ENCODE measurements at places on chromosomes 7 and 10. TPM values are rescaled to one million over a fixed set of nuclear protein-coding genes. Genes with fewer than 3 reads are reported as not detected.

JAZF1 gene
- total RNA-seq = 31.9 TPM

- DNase-seq = no peak
Measured at GRCh38 chr7:99366646-99367045, 7.9 kb upstream of the ARPC1B start.

- DNase-seq = no peak
Measured at GRCh38 chr7:141660259-141660658, 41.7 kb downstream of the DENND11 start.

DNA sequence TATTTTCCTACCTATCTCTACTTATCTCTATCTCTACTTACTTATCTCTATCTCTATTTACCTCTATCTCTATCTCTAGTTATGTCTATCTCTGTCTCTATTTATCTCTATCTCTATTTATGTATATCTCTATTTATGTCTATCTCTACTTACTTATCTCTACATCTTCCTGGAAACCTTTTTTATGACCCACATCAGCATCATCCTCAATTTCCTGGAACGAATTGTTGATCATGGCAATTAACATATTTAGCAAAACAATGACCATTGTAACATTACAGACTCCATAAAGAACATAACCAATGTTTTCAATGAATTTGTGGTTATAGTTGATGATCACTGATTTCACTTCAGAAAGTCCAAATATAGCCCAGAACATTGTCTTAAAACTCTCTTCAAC is 18.3 kb downstream of the GIMAP6 start:
- no peak for DNase-seq

MNX1 gene
- total RNA-seq = not detected

DNA sequence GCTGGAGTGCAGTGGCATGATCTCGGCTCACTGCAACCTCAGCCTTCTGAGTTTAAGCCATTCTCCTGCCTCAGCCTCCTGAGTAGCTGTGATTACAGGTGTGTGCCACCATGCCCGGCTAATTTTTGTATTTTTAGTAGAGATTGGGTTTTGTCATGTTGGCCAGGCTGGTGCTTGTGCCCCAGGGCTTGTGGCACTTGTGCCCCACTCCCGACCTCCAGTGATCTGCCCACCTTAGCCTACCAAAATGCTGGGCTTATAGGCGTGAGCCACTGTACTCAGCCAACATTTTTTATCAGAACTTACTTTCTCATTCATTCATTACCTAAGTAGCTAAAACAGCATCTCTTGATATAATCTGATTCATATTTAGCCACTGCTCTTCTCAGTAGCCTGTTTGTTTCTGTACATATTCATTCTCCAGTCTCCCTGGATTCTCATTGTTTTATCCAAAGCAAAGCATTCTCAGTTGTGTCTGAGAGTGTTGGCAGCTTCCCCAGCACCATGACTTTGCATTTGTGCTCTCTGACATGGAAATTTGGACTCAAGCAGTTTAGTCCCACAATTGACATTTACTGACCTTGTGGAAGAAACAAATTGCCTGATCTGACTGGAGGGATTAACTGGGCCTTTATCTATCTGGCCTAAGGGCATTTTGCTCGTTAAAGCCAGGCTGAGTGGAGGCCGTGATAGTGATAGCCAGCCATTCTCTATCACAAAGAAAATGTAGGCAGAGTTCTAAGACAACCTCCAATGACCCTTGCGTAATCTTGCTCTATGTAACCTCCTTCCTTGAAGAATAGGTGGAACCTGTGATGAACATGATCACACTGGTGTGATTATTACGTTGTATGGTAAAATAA is 44.9 kb downstream of the AKR1B15 start:
- no peak for DNase-seq

DNA sequence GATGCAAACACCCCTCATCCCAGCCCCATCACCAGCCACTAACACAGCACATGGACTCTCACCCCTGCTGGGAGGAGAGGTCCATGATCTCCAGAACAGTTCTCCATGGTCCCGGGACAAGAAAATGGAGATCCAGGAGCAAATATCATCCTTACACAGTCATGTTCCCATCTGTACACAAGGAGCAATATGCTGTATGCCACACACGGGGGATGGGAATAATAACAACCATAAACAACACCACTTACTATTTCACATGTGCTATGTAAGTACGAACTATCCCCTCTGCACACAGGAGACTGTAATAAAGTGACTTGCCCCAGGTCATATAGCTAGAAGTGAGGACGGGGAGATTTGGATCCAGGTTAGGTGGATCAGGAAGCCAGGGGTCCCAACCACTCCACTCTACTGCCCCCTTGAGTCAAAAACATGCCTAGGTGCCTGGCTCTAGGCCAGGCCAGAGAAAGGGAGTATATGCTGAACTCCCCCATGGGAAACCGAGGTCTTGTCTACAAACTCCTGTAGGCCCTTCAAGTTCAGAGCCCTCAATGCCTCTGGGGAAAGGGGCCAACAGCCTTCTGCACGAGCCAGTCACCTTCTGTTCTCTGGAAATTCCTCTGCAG is 34.1 kb downstream of the LRRC20 start:
- no peak for DNase-seq

DNA sequence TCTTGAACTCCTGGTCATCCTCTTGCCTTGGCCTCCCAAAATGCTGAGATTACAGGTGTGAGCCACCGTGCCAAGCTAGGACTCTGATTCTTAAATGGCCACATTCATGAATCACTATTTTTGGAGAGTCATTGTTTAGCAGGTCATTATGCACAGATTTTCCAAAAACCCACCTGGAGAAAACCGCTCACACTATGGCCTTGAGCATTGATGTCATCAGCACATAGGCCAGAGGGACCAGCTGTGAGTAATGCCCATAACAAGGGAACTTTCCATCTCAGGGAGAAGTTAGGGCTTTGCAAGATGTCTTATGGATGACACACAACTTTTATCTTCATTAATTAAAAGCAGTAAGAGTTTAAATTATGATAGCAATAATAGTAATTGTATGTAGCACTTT is 86.4 kb upstream of the KIF5B start:
- no peak for DNase-seq

- no peak for DNase-seq
Measured at GRCh38 chr7:98066208-98066607, 40.5 kb upstream of the LMTK2 start.

DNA sequence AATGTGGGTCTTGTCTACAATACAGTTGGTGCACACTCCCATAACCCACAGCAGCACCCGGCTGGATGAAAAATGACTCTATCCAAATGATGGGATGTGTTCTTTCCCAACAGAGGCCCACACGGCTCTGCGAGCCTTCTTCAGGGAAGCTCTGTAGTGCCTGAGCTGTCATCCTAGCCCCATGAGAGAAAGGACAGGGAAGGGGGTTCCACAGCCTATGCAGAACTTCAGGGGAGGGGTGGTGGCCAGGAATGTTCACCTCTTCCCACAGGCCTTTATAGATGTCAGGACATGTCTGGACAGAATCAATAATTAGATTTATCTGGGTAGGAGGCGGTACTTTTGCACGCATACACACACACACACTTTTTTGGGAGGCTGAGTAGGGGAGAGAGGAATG is 109.0 kb downstream of the JCAD start:
- DNase-seq = no peak

ZNF37A gene
- 40.1 TPM for total RNA-seq

DNA sequence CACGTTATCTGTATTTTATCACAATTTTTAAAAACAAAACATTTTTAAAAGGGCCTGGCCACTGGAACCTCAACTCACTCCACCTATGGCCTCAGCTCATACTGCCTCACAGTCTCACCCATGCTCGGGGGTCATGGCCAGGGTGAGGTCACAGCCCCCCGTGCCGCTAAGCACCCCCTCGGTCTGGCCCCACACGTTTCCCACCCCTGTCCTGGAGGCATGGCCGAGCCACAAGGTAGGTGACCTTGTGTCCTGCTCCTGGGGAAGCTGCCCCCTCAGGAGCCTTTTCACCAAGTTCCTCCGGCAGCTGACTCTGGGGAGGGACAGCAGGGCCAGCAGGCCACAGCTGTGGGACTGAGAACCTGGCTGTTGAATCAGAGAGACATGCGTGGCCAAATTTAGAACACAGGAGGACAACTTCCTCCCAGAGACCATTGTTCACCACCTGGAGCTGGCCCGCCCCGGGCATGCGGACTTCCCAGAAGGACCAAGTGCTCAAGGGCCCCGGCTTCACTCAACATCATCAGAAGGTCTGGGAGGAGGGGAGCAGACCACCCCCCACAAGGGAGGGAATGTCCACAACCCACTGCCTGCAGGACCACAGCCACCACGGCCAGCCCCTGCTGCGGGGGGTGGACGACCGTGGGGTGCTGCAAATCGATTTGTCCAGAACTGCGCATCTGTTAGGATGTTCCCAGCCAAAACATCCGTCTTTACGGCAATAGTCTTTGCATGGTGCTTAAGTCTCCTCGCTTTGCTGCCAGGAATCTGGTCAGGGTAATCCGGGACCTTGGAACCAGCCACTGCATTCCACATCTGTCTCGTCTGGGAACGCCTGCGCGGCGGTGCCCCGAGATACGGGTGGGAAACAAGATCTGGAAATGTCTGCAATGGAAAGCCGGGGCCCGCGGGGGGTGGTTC is 48.6 kb upstream of the PDGFA start:
- no peak for DNase-seq

DNA sequence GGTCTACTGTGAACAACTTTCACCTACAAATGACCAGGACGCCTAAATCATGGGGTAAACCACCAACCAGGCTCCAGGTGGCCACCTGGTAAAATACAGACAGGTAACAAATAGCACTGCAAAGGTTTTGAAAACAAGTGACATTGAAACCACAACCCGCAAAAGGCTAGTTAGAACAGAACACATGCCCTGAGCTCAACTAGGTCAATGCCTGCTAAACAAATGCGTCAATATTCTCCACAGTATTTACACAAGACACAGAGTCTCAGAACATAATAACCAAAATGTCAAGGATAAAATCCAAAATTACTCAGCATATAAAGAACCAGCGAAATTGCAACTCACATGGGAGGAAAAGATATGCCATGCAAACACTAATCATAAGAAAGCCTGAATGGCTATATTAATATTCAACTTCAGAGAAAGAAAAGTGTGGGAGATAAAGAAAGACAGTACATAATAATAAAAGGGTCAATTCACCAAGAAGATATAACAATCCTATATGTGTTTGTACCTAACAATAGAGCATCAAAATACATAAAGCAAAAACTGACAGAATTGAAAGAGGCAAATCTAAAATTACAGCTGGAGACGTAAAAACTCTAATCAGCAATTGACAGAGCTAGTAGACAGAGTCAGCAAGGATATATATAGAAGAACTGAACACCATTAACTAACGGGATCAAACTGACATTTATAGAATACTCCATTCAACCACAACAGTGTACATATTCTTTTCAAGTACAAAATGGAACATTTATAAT is 47.6 kb downstream of the SMURF1 start:
- no peak for DNase-seq

LIPF gene
- total RNA-seq = not detected

ANKRD61 gene
- total RNA-seq = not detected

- no peak for DNase-seq
Measured at GRCh38 chr10:104563051-104563450, 78.0 kb upstream of the SORCS3 start.

- peak; percentile 57 for DNase-seq
Measured at GRCh38 chr10:43648398-43649184, at the start of gene ZNF32. TSS of gene ZNF32 (minus strand) at chr10:43648881. CDS start at chr10:43646133, 2,748 bp downstream.

- no peak for DNase-seq
Measured at GRCh38 chr7:44971902-44972441, 6.8 kb downstream of the MYO1G start.

GRCh38 chr7:29297194-29297890 is 102.8 kb downstream of the CHN2 start:
- no peak for DNase-seq

DNA sequence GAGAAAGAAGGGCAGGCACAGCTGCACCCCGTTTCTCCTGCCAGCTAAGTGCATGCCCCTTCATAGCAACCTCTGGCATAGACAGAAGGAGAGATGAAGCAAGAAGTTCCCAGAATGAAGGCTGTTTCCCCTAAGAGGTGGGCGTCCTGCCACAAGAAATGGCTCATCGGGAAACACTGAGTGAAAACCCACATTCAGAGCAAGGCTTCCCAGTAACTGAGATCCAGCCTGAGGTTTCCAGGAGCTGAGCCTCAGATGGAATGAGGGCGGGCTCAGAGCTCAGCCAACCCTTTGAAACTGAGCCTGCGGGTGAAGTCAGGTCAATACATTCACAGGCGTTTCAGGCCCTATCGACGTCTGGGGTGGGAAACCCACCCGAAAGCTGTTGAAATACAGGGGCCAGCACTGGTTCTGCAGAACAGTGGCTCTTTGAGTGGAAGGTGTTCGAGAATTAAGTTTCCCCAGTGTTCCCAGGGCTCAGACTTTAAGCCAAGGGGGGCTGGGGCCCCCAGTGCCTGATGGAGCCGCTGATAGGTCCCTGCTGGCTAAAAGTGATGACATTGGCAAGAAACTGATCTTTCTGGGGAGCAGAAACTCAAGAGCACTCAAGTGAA is 510.2 kb downstream of the RPS24 start:
- DNase-seq = no peak

- no peak for DNase-seq
Measured at GRCh38 chr7:132295175-132295574, 281.1 kb downstream of the PLXNA4 start.

GRCh38 chr7:47570649-47571050 is 11.3 kb downstream of the TNS3 start:
- no peak for DNase-seq

DNA sequence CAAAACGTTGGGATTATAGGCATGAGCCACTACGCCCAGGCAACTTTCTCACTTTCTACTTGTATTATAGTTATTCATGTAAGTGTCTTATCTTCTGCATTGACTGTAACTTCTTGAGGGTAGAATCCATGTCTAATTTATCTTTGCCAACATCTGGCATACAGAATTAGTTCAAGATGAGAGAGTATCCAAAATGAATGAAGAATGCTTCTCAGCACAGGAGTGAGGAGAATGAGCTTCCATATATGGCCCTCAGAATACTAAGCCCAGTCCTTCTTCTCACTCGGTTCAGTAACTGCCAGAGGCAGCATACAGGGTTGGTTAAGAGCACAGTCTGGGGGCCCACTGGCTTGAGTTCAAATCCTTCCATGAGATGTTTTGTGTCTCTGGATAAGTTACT is 75.0 kb upstream of the LRRC17 start:
- DNase-seq = no peak

DNA sequence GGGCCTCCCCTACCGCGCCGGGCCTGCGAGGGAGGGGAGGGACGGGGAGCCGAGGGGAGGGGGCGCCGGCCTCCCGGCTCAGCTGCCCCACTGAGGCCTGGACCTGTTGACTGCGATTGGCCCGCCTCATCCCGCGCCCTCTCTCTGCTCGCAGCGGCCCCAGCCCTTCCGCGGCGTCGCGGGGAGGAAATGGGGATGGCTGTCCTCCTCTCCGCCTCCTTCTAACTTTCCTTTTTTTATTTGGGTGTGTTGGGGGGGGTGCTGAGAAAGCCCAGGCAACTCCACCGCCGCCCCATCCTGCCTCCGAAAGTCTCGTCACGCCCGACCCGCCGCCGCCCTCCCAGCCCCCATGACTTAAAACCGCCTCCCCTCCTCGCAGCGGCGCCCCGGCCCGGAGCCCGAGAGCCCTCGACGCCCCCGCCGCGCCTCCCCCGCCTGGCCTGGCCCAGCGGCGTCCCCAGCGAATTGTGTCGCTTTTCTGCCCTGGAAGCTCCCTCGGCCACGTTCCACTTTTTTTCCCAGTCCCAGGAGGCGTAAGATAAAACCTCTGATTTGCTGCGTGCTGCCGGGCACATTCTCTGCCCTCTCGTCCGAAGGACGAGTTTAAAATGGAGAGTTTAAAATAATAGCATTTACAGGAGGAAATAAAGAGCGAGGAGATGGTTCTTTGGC is 842 bp upstream of the SKIDA1 start:
- DNase-seq = no peak

CLCN1 gene
- total RNA-seq = 0.16 TPM

TMEM130 gene
- total RNA-seq = 9.5 TPM

GRCh38 chr10:90966146-90966545 is 45.3 kb upstream of the ANKRD1 start:
- no peak for DNase-seq

All from urinary bladder (tissue), 4 donors.